ENCODE measurements at places on chromosomes 4 and X.

DNA sequence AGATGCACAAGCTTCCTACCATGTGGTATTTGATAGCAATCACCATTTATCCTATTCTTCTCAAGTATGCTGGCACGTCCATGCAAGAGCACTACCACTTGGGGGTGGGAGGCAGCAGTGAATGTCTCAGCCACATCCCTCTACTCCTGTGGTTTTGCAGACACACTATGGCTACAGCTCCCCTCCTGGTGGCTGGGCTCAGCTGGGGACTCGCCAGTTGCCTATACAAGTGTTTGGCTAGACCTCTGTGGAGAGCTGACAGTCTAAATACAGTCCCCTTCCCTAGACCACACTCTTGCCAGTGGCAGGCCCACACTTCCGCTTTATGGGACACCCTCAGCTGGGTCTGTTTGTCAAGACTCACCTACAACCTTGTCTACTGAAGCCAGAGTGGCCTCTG lies 53.2 kb downstream of the ADGRA3 start:
- DNase-seq, result no peak

- DNase-seq, result no peak
Measured at GRCh38 chr4:105208561-105208960, 61.9 kb downstream of the TET2 start.

DNA sequence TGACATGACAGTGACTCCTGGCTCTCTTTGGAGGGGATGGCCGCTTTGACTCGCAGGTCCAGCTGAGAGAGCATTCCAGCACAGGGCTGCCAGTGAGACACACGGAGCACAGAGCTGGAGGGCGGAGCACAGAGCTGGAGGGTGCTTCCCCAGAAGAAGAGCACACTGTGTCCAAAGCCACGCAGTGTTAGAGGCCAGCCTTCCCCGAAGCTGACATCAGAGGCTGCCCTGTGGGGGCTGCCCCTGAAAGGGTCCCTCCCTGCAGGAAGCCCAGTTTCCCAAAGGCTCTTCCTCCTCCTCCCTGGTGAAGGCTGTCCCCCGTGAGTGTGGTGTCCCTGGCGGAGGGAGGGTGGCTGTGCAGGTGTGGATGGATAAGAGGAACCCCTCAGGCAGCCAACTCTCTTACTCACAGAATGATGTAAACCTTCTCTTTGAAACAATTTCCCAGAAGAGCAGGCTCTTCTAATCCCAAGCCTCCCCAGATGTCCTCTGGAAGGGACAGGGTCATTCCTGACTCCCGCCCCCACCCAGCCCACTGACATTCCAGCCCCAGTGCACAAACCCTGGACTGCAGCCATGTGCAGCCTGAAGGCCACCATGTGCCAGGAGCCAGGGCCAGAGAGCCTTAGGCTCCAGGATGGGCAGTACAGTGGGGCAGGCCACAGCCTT lies 53.4 kb downstream of the PSAPL1 start:
- DNase-seq, result no peak

DNA sequence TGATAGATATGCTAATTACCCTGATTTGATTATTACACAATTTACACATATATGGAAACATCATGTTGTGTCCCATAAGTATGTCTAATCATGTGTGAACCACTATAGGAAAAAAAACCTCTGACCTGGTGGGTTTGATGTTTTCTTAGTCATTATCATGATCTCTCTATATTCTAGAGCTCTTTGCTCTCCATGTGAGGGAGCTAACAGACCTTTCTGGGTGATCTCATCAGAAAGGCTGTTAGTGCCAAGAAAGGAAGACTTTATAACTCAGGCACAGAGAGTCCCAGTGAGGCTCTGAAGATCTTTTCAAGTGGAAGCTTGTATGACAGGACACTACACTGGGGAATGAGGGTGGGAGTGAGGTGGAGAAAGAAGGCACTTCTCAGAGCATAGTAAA lies 527.7 kb upstream of the MAGEB2 start:
- no peak for DNase-seq

DNA sequence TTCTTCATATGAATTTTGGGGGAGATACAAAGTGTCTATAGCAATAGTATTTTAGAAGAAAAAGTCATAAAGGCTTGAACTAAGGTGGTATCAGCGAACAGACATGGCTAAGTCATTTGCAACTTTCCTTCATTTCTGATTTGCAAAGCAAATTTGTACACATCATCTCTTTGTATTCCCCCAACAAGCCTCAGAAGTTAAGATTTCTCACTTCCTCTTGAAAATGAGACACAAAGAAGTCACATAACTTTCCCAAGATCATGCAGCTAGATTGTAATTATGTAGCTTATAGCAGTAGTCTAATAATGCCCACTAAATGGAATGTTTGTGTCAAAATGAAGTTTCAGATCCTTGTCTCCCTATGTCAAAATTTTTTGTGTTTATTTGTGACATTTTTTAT lies 709.8 kb upstream of the HS3ST1 start:
- no peak for DNase-seq

GRCh38 chr4:113960684-113961321 lies 18.6 kb downstream of the ARSJ start:
- DNase-seq, result no peak

- no peak for DNase-seq
Measured at GRCh38 chrX:16603822-16604221, 46.1 kb upstream of the S100G start.
